ENCODE measurements at places on chromosomes 13 and 19.
A peak's percentile ranks its signal among the peaks of the same experiment; 100 is the strongest.

DNA sequence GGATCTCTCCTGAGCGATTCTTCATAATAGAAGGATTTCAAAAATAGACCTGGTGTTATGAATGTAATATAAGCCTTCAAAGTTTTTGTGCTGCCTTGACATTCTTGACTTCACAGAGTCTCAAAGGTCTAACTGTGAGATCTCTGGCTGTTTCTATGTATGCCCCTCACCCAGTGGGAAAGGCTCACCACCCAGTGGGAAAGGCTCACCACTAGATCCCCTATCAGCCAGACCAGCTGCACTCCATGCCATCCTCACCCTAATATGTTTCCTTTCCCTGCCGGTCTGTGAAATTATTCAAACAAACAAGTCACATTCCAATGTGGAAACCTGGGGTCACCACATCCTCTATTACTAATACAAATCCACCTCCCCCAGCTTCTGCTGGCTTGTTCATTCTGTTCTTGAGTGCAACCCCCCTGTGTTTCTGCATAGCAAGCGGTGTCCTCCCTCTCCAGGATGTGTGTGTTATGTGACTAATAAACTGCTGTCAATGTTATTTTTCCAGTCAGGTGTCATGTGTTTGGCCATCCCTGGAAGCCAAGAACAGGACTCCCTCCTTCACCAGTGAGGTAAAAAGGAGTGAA, 13.8 kb upstream of the SLITRK1 start:
- peak; percentile 47 for DNase-seq

- DNase-seq = no peak
These were observed 33.1 kb downstream of the MYO16 start for GRCh38 chr13:108662528-108662927.

DNA sequence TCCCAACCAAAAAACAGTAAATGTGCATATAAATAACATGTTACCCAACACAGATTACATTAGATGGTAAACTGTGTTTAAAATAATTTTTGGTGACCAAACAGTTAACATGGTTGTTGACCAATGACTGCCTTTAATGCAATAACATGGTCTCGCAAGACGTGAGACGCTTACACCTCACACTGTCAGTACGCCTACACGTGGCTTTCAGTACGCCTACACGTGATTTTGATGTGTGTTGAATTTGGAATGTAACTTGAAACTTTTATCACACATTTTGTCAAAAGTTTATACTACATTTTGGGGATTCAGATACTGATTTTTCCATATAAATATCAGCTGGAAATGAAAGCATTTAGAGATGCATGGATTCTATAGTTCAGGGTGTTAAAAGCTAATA, 32.0 kb downstream of the SLC7A9 start:
- no peak for DNase-seq

- no peak for DNase-seq
These were observed 560.2 kb downstream of the UQCRFS1 start for GRCh38 chr19:28652765-28653164.

DNA sequence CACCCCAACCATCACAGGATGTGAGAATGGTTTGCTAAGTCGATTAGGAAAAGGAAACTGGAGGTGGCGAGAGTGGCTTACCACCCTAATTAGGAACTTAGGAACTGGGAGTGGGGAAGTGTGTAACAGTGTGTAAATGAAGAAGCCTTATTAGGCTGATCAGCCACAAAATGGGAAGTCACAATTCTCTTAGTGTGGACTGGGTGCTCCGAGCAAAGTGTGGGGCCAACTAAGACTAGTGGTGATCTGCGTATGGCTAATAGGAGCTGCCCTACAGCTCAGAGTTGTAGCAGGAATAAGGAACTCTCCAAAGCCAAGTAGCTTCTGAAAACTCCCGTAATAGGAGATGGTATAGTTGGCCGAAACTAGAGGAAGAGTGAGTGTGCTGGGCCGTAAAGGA, 7.6 kb downstream of the SIGLEC11 start:
- DNase-seq = no peak

DNA sequence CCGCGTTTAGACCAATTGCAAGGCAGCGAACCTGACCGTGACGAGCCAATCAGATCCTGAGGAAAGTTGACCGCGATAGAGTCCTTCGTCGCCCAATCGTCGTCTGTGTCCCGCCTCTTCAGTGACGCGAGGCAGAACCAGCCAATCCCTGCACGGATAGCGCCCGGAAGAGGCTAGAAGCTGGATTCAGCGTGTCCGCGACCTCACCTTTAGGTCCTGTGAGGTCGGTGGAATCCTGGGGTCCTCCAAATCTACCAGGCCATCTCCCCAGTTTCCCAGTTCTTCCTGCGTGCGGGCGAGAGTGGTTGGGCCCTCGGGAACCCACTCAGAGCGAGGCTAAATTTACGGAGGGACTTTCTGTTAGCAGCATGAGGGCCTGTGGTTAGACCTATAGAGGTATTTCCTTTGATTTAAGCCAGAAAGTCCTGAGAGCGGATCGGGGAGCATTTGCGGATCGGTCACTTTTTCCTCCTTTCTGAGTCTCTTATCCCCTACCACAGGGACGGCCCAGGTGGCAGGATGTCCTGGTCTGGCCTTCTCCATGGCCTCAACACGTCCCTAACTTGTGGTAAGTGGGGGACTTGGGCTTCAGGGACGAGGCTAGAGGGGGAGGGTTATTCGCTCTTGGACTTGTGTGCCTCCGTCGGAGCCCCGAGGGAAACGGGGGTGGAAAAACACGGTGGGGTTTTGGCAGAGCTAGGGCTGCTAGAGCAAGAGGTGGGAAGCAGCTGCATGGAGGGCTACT, at the start of gene MRPS12:
Gene MRPS12 (plus strand): TSS at position 169 of the 745 bp plus-strand sequence. CDS start 351 bp downstream, at position 520.
- peak; percentile 100 for DNase-seq

DNA sequence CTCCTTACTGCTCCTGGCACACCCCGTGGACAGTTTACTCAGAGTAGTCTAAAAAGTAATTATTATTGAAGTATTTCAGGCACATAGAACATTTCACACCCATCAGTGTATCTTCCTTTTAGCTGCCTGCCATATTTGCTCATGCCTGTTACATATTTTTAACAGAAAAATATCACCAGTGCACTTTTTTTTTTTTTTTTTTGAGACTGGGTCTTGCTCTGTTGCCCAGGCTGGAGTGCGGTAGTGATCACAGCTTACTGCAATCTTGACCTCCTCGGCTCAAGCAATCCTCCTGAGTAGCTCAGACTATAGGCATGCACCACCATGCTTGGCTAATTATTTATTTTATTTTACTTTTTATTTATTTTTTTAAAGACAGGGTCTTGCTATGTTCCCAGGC, 40.7 kb upstream of the GPI start:
- no peak for DNase-seq

DNA sequence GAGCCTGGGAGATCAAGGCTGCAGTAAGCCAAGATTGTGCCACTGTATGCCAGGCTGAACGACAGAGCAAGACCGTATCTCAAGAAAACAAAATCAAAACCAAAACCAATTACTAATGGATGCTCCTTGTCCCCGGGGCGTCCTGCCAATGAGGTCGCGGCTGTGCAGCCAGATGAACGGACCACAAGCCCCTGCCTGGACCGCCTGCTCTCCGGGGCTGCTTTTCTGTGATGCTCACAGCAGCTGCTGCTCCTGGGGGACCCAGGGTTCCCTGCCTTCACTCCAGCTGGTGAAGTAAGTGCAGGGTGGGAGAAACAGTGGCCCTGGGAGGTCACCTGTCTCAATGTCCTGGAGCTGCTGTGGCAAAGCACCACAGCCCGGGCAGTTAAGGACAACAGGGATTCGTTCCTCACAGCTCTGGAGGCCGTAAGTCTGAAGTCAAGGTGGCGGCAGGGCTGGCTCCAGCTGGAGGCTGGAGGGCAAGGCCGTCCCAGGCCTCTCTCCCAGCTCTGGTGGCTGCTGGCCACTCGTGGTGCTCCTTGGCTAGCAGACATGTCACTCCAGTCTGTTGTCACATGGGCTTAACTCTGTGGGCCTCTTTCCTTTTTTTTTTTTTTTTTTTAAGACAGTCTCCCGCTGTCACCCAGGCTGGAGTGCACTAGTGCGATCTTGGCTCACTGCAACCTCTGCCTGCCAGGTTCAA, 10.1 kb downstream of the COPE start:
- no peak for DNase-seq

DNA sequence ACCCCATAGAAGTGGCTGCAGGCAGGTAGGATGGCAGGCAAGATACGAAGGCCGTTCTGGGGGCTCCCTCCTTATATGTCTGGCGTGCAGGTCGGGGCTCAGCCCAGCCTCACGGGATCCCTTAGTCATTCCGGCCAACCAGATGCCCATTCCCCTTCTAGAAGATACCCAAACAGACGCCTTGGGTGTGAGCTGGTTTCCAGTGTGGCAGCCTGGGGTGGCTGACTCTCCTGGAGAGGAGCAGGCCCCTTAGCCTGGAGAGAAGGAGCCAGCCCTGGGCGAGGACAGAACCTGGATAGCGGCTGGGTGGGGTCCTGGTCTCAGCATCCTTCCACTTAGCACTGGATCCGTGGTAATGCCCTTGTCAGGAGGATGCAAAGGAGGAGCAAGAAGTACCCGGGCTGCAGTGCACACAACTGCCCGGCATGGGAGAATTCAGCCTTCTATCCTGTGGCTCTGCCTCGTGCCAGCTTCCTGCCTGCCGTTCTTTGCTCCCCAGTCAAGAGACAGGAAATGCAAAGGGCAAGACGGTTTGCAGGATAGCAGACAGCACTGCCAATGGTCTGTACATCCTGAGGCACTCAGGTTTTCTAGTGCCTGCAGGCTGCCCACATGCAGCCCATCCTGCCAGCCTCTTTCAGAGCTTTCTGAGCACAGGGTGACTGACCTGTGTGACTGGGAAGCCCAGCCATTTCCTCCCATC, 56.7 kb upstream of the WASF3 start:
- DNase-seq = no peak

DNA sequence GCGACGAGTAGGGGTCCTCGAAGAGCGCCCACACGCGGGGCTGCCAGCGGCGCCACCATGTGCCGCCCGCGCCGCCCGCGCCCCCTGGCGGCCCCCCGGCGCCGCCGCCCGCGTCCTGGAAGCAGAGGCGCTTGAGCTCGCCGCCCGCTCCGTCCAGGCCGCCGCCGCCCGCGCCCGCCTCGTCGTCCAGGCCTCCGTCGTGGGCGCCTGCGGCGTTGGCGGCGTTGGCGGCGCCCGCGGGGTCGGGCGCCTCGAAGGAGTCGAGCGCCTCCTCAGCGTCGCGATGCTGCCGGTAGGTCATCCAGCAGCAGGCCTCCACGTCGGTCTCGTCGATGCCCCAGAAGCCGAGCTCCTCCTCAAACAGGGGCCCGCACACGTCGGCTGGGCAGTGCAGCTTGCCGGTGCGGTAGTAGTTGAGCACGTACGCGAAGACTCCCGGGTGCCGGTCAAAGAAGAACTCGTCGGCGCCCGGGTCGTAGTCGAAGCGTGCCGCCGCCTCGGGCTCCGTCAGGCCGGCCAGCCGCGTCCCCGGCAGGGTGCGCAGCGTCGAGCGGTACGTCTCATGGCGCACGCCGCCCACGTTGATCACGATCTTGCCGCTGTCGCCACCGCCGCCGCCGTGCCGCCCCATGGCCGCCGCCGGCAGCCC, 829 bp downstream of the KCNC3 start:
- DNase-seq = no peak

Measured in H4 (cell line).